Stimulated activated CD4-positive, alpha-beta T cell treated with anti-CD3 and anti-CD28 coated beads, TNF-alpha, amount 100 ng/mL, for 4 hours (primary cell): ENCODE measurements at places on chromosomes 7 and 10.

DNA sequence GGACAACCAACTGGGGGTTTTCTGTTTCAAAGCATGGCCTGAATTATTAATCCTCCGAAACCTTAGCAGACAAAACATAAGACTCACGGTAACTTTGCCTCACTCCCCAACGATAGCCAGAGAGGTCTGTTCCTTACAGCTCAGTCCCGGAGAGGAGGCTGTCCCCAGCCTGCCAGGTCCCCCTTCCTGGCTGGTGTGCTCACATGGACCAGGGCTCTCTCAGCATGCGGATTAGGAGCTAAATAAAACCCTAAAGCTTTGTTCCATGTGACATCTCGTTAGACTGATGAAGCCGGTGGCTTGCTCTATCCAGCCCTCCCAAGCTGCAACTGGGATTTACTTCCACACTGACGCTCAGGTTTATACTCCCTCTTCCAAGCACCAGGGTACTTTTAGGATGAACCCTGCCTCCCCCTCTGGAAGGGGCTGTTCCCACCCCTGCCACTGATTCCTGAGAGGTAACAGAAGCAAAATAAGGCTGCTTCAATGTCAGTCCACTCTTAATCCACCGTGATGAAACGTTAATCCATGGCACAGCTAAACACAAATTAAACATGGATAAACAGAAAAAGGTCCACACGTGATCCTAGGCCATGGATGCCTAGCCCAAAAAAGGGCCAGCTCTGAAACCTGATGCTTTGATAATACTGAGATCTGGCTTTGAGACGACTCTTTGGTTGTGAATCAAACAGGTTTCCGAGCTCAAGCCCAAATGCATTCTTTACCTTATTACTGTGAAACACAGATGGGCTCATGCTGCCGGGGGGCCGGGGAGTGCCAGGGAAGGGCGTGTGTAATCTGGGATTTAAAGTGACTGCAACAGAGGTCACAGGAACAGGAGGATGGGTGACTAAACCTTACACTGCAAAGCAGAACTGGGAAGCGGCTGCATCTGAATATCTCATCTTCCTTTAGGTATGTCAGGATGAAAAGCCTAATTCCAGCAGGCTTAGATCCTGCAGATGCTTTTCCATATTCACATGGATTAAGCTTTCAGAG lies 86.2 kb downstream of the ZRANB1 start:
- no peak for DNase-seq

- no peak for DNase-seq
These were observed 10.7 kb downstream of the CYP2E1 start for GRCh38 chr10:133537546-133538545.

DNA sequence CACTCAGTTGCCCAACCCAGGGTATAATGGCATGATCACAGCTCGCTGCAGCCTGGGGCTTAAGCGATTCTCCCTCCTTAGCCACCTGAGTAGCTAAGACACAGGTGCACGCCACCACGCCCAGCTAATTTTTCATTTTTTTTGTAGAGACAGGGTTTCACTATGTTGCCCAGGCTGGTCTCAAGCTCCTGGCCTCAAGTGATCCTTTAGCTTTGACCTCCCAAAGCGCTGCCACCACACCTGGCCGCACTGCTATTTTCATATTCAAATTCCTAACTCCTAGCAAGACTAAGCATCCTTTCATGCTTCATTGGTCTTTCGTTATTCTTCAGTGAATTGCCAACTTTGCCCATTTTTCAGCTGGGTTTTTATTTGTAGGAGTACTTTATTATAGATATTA lies 30.4 kb upstream of the DAGLB start:
- DNase-seq: no peak

- DNase-seq: no peak
These were observed 70.6 kb downstream of the PTPRE start for GRCh38 chr10:127977357-127978009.

DNA sequence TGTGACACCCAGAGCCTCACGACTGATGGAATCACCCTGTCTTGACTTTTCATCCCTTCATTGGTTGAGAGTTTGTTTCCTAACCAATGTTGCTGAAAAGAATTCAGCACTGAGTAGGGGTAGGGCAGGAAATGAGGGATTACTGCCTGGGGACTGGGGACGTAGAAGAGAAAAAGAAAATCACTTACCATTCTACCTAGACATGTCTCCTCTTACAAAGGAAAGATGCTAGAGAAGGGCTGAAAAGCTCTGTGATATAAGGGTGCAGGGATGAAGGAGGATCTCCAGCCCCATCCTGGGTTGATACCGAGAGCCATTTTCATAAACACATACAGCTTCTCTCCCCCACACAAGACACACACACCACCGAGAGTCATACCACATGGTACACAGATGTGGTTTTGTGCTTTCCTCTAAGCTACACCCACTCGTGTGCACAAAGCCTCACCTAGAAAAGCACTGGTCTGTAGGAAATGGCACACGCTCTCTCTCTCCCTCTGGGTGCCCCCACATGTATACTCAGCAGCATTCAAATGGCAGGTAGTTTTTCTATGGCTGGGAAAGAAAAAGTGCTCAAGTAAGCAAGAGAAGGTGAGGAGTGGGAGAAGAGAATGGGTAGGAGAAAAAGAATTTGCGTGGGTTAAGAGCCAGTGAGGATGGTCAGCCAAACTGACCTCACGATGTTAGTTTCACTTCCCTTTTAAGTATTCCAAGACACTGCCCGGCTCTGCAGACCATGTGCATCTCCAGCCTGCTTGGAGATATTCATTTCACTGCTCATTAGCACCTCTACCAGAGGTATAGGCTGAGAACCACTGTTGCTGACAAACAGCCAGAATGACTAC lies 85.8 kb downstream of the CALD1 start:
- DNase-seq: peak; percentile 17

DNA sequence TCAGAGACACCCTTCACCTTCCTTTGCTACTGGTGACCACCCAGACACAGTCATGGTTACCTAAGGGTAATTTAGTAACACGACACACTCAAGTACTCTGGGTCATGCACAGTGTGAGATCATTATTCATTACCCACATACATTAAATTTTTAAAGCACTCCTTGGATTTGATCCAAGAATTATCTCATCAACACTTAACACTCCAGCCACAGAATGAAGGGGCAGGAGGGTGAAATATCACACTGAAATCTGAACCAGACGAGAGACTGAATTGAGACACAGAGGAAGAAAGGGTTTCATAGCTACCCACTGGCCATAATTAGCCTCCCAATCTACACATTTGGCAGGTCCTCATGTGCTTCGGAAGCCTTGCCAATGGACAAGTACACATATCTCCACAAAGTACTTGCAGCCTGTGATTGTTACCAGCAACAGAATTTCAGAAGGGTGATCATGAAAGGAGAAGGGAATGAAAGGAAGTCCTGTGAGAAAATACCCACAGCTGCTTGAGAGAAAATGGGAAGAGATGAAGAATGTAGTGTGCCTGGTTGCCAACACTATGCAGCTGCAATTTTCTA lies 189.3 kb downstream of the POLR1F start:
- DNase-seq: no peak

DNA sequence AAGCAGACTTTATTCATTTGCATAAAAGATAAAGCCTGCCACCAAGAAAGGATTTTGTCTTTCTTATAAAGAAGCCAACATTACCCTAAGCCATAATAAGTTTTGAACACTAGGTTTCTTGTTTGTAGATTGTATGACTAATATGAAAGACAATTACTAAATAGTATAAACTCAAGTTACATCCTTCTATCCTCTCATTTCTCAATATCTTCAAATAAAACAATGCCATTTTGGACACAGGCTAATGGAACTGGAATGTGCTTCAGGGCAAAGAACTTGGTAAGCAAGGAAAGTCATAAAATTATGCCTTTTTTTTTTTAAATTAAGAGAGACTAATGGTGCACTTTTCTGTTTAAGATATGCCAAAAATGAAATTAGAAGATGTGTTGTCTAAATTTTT lies 137.7 kb downstream of the DKK1 start:
- no peak for DNase-seq

GRCh38 chr7:121352323-121352722 lies 23.5 kb downstream of the WNT16 start:
- no peak for DNase-seq

DNA sequence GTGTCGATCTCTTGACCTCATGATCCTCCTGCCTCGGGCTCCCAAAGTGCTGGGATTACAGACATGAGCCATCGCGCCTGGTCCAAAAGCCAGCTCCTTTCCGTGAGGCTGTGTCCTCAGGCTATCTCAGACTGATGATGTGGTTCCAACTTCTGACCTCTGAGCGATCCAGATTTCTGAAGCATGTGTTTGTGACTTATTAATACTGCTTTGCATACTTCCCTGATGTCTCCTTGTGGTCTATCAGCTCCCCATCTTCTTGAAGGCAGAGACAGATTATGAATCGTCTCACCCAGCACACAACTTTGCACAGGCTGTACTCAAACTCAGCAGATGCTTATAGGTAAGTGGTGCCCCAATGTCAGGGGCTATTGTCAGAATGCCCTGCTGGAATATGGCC lies 2.0 kb upstream of the PLPP4 start:
- no peak for DNase-seq

GRCh38 chr10:75295868-75296441 lies 60.2 kb upstream of the COMTD1 start:
- DNase-seq: no peak

GRCh38 chr10:70722820-70723424 lies 50.6 kb downstream of the ADAMTS14 start:
- DNase-seq: no peak

DNA sequence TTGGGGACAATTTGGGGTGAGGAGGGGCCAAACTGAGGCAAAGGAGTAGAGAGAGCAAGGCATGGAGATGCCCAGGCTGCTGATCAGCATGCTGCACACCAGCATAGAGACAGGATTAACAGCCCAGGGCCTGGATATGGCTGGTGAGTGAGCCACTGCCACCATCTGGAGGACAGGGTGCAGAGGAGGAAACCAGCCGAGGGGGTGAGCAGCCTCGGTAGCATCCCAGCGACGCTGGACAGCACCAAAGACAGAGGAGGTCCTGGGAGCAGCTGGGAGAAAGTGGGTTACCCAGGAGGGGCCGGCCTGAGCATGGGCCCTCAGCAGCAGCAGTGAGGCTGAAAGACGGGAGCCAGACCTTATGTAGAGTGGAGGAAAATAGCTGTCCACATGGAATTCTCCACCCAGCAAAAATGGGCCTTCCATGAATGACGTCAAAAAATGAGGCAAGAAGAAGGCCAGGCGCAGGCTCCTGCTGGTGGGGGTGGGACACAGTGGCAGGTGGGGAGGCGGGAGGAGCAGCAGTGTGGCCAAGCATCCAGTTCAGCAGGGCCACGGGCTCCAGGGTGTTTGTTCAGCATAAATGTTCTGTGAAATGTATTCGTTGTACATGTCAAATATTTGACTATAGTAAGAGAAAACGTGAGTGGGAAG lies 16.7 kb downstream of the RET start:
- DNase-seq: no peak
